ENCODE measurements at places on chromosomes 11 and 22. TPM values are rescaled to one million over a fixed set of nuclear protein-coding genes. Genes with fewer than 3 reads are reported as not detected.

GRCh38 chr11:75655605-75656004 is 13.2 kb downstream of the MAP6 start:
- no peak for DNase-seq
- no peak overlapping the region for H3K4me3 ChIP-seq
- H3K27me3 ChIP-seq, result peaks cover 23% of the 10 kb centered on the region
- no peaks in the 10 kb centered on the region for H3K36me3 ChIP-seq
- H3K4me1 ChIP-seq, result peaks cover 11% of the 10 kb centered on the region

DNA sequence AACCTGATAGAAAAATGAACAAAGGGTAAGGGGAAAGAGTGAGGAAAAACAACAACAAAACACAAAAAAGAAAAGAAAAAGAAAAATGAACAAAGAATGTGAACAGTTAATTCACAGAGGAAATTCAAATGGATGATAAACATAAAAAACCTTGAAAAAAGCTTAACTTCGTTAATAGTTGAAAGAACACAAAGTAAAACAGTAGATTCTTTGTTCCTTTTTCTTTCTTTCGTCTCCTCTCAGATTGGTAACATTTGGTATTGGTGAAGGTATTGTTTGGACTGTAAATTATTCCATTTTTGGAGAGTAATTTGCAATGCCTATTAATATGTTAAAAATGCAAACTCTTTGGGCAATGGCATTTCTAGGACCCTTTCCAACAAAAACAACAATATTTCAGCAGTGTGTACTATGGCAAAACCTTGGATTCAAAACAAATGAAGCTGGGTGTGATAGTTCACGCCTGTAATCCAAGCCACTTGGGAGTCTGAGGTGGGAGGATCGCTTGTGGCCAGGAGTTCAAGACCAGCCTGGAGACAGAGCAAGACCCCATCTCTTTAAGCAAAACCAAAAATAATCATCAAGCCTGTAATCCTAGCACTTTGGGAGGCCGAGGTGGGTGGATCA is 3.3 kb upstream of the BACE1 start:
- H3K4me3 ChIP-seq, result no peak overlapping the region
- peaks cover 4% of the 10 kb centered on the region for H3K4me1 ChIP-seq
- no peak overlapping the region for H3K27ac ChIP-seq
- no peak for DNase-seq

- no peak for DNase-seq
- no peak overlapping the region for H3K27ac ChIP-seq
- no peaks in the 10 kb centered on the region for H3K36me3 ChIP-seq
These were observed 220.0 kb upstream of the ZBED5 start for GRCh38 chr11:11077898-11078297.

Gene CD3E
- total RNA-seq, result 364 TPM

Gene USP2
- 1.4 TPM for total RNA-seq

DNA sequence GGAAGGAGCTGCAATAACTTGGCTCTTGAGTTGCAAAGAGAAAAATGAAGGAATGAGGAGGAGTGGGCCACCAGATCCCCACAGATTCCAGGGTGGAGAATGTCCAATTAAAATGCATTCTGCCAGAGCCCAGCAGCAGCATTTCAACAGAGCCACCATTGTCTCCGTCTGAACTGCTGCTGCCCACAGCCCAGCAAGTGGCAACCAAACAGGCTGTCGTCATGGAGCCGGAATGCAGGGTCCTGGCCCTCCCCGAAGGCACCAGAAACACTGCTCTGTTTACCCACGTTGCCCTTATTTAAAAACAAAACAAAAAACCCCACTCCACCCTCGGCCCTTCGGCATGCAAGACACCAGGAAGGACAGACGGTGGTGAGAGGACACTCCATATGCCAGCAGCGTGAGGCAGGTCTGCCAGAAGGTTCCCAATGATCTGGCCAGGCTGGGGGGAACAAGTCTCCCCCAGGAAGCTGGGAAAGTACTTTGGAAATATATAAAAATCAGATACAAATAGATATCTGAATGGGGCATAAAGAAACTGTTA is 32.5 kb downstream of the PLEKHA7 start:
- no peak overlapping the region for H3K4me3 ChIP-seq
- H3K27me3 ChIP-seq, result peaks cover 4% of the 10 kb centered on the region
- H3K27ac ChIP-seq, result no peak overlapping the region
- DNase-seq, result no peak
- H3K4me1 ChIP-seq, result peaks cover 12% of the 10 kb centered on the region

- no peak overlapping the region for H3K4me3 ChIP-seq
- H3K36me3 ChIP-seq, result peaks cover 12% of the 10 kb centered on the region
- H3K4me1 ChIP-seq, result no peaks in the 10 kb centered on the region
- H3K27ac ChIP-seq, result no peak overlapping the region
- DNase-seq, result no peak
- no peaks in the 10 kb centered on the region for H3K27me3 ChIP-seq
These were observed 20.8 kb downstream of the SELENOO start for GRCh38 chr22:50221410-50222300.

DNA sequence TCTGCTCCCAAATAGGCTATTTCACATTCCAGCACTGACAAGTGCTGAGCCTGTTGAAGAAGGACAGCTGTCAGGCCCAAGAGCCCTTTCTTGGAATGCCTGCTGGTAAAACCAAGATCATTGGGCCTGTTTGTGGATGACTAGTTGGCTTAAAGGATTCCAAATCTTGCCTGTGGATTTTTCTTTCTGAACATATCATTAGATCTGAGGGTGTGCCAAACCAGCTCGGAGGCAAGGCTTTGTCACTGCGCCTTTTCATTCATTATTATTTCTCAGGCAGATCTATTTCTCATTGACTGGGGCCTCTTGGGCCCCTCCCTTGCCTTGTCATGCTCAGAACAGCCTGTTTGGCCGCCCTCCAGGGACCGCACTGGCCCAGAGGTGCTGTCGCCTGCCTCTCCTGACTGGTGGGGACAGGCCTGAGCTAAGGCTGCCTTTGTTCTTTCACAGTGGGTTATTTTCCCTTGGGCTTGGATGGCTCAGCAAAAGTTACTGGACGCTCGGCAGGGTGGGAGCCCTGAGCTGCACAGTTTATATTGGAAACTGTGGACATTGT is 222.7 kb upstream of the SESN3 start:
- no peak overlapping the region for H3K27ac ChIP-seq
- H3K27me3 ChIP-seq, result no peaks in the 10 kb centered on the region
- peaks cover 2% of the 10 kb centered on the region for H3K4me1 ChIP-seq
- no peak overlapping the region for H3K4me3 ChIP-seq

Gene PHOX2A
- not detected for total RNA-seq

Gene TRIM49
- total RNA-seq, result not detected

DNA sequence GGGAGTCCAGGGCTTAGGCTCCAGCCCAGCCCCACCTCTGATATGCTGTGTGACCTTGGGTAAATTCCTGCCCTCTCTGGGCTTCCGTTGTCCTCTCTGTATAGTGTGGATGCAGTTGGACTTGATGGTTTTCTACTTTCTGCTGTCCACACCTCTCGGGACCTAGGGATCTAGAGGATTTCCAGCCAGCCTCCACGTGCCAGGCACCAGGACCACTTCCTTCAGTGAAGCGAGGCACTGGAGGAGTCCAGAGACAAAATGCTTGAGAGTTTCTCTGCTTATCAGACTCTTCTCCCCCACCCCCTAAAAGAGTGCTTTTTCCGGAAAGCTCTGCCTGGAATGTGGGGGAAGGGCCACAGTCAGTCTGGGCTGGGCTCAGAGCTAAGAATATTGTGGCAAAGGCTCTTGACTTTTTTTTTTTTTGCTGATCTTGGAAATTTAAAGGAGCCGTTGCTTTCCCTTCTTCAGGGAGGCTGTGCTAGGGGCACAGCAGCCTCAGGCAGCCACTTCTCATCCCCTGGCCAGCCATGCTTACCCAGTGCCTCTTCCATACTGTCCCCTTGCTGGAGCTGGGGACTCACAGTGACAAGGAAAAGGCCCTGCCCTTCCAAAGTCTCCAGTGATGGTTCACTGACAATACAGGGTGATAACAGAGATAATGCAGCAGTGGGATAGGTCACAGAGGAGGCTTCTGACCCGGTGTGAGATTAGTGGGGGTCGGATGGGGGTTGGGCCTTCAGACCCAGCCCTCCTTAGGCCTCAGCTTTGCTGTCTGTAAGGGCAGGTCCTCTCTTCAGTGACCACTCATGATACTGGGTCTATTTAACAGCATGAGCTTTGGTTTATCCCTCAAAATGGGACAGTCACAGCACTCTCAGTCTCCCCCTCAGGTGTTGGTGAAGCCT is 2.9 kb upstream of the SERPINH1 start:
- no peak overlapping the region for H3K4me3 ChIP-seq
- H3K27me3 ChIP-seq, result no peaks in the 10 kb centered on the region
- no peaks in the 10 kb centered on the region for H3K36me3 ChIP-seq
- H3K4me1 ChIP-seq, result peaks cover 20% of the 10 kb centered on the region

DNA sequence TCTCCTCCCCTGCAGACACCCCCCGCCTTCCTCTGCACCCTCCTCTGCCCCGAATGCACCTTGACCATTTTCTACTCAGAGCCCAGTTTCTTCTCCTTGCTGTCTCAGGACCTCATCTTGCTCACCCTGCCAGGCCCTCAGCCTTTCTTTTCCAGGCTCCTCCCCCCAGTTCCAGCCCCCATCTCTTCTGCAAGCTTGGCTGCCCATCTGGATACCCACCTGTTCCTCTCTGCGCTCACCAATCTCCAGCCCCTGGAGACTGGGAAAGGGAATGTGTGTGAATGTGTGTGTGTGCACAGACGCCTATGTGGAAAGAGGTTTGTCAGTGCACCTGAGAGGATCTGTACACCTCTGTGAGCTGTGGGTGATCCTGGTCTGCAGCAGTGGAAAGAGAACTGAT is 36.4 kb downstream of the SLC22A12 start:
- H3K27ac ChIP-seq, result no peak overlapping the region
- DNase-seq, result no peak
- H3K4me1 ChIP-seq, result no peaks in the 10 kb centered on the region
- H3K36me3 ChIP-seq, result no peaks in the 10 kb centered on the region
- no peak overlapping the region for H3K4me3 ChIP-seq
- H3K27me3 ChIP-seq, result no peaks in the 10 kb centered on the region

Gene OR2AT4
- total RNA-seq, result not detected

DNA sequence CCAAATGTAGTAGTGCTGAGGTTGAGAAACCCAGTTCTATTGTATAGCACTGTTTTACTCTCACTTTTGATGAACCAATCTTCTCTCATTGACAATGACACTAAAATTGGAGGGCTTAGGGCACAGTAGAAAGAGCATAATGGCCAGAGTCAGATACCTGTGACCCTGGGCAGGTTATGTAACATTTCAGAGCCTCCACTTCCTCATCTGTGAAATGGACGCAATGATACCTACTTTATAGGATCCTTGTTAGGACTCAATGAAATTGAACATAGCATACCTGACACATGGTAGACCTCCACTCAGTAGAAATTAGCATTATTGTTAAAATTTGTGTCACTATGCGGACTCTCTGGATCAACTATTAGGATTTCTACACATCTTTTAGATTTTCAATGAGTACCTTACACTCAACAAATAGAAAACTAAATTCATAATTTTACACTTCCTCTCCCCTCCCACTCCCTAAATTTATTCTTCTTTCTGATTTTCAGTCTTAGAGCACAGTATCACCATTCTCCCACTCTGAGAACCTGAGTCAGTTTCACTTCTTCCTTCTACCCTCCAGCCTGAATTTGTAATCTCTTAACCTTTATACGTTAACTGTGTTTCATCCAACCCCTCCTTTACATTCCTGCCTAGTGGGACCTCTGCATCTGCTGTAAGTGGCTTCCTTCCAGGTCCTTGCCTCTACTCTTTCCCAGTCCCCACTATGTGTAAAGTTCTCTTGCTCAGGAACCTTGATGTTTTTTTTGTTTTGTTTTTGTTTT is 78.3 kb downstream of the MICAL2 start:
- no peak for DNase-seq
- H3K27me3 ChIP-seq, result no peaks in the 10 kb centered on the region
- peaks cover 8% of the 10 kb centered on the region for H3K36me3 ChIP-seq
- no peak overlapping the region for H3K4me3 ChIP-seq
- peak overlapping the region; percentile 10 for H3K27ac ChIP-seq

DNA sequence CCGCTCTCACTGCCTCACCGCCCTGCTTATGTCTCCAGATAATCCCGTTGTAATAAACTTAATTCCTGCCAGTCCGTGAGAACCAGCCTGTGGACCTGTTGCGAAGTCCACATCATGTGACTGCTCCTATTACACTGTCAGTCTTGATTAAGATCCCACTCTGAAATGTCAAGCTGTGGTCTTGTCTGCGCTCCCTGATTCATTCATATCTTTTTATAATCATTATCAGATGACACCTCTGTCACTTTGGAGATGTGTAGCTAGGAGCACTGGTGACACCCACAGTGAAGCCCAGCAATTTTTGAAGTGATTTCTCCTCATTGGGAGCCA is 377.3 kb downstream of the TBC1D22A start:
- H3K36me3 ChIP-seq, result peaks cover 4% of the 10 kb centered on the region
- no peak overlapping the region for H3K27ac ChIP-seq
- H3K27me3 ChIP-seq, result no peaks in the 10 kb centered on the region
- DNase-seq, result no peak
- no peak overlapping the region for H3K4me3 ChIP-seq

- no peaks in the 10 kb centered on the region for H3K36me3 ChIP-seq
- no peak overlapping the region for H3K27ac ChIP-seq
- peaks cover 16% of the 10 kb centered on the region for H3K27me3 ChIP-seq
- no peak overlapping the region for H3K4me3 ChIP-seq
These were observed 9.2 kb upstream of the RBMXL2 start for GRCh38 chr11:7079545-7080135.

Data from activated naive CD8-positive, alpha-beta T cell treated with anti-CD3 and anti-CD28 coated beads for 36 hours (primary cell).